ENCODE measurements at places on chromosomes 4 and X. TPM values are rescaled to one million over a fixed set of nuclear protein-coding genes. Genes with fewer than 3 reads are reported as not detected.

GRCh38 chr4:143397335-143397734 lies 60.7 kb downstream of the GAB1 start:
- no peaks in the 10 kb centered on the region for H3K4me1 ChIP-seq
- no peak for DNase-seq
- no peak overlapping the region for H3K4me3 ChIP-seq
- H3K27ac ChIP-seq: no peak overlapping the region

- peaks cover 54% of the 10 kb centered on the region for H3K36me3 ChIP-seq
- H3K27me3 ChIP-seq: no peaks in the 10 kb centered on the region
- peak; percentile 7 for DNase-seq
- peaks cover 9% of the 10 kb centered on the region for H3K4me1 ChIP-seq
- H3K4me3 ChIP-seq: no peak overlapping the region
These were observed 186.9 kb downstream of the LRBA start for GRCh38 chr4:150828159-150828558.

- DNase-seq: no peak
- no peak overlapping the region for H3K4me3 ChIP-seq
- peaks cover 10% of the 10 kb centered on the region for H3K4me1 ChIP-seq
- peaks cover 4% of the 10 kb centered on the region for H3K36me3 ChIP-seq
These were observed 4.0 kb upstream of the HSPA4L start for GRCh38 chr4:127778102-127778501.

- H3K4me3 ChIP-seq: no peak overlapping the region
- no peak overlapping the region for H3K27ac ChIP-seq
- no peaks in the 10 kb centered on the region for H3K4me1 ChIP-seq
- H3K36me3 ChIP-seq: no peaks in the 10 kb centered on the region
These were observed 276.5 kb upstream of the AGTR2 start for GRCh38 chrX:115894087-115894486.

DNA sequence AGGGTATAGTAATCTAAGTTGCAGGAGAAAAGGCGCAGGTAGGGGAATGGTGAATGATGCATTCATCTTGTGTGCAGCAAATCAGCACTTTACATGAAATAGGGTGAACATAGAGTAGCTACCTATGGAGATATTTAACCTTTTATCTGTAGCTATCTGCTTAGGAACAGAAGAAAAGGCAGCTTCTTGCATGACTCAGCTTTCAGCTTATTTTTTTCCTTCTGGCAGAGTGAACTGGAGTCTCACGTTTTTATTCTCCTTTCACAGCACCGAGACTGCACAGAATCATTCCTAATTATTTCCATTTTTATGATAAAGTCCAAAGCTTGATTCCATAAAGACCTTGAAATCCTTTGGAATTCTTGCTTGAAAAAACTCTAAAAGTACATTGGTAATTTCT lies 4.8 kb upstream of the SCOC start:
- no peaks in the 10 kb centered on the region for H3K27me3 ChIP-seq
- no peaks in the 10 kb centered on the region for H3K36me3 ChIP-seq
- DNase-seq: no peak
- no peaks in the 10 kb centered on the region for H3K4me1 ChIP-seq
- no peak overlapping the region for H3K4me3 ChIP-seq

DNA sequence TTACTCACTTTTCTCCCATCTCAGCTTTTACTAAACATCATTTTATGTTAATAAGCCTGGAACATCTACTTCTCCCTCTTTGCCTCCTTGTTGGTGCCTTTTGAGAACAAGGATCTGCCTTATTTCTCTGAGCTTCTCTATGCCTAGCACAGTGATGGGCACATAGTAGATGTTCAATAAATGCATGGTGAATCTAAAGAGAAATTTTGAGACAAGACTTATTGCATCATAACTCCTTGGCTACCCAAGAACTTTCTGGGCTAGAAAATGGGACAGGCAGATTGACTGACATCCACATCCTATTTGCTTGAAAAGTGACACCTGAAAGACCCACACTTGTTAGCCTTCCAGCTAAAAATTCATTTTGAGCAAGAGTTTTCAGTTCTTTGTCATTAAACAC lies 87.2 kb upstream of the TFDP3 start:
- H3K4me1 ChIP-seq: no peaks in the 10 kb centered on the region
- no peak overlapping the region for H3K27ac ChIP-seq

Gene ADH1B
- total RNA-seq: not detected

Gene SPANXC
- total RNA-seq: not detected

- no peaks in the 10 kb centered on the region for H3K36me3 ChIP-seq
- H3K4me3 ChIP-seq: no peak overlapping the region
- DNase-seq: no peak
- peaks cover 7% of the 10 kb centered on the region for H3K4me1 ChIP-seq
These were observed 1820.1 kb upstream of the TENM3 start for GRCh38 chr4:180422989-180423711.

DNA sequence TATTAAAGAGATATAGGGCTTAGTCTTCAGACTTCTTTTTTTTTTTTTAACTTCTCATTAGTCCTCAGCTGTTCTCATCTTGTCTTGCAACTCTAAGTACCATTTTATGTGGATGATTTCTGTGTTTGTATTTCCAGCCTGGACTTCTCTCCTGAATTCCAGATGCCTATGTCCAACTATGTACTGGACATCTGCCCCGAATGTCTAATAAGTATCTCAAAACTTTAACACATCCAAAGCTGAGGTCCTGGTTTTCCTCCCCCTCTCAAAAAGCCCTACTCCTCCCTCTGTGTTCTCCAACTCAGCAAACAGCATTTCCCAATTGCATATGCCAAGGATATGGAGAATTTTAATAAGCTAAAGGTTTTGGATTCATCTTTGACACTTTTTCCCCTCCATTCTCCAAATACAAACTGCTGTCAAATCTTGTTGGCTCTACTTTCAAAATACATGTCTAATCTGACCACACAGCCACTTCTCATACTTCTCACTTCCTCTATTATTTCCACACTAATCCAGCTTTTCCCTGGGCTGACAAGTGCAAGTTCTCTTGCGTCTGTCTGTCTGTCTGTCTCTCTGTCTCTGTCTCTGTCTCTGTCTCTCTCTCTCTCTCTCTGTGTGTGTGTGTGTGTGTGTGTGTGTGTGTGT lies 79.8 kb downstream of the CLCN5 start:
- H3K27me3 ChIP-seq: no peaks in the 10 kb centered on the region
- no peak overlapping the region for H3K4me3 ChIP-seq
- no peak overlapping the region for H3K27ac ChIP-seq
- H3K36me3 ChIP-seq: no peaks in the 10 kb centered on the region
- H3K4me1 ChIP-seq: no peaks in the 10 kb centered on the region

Gene NHSL2
- total RNA-seq: 0.10 TPM

Gene ENPP6
- total RNA-seq: 0.45 TPM

GRCh38 chr4:103375278-103375677 lies 177.1 kb upstream of the CENPE start:
- H3K27ac ChIP-seq: no peak overlapping the region
- no peaks in the 10 kb centered on the region for H3K27me3 ChIP-seq
- H3K4me3 ChIP-seq: no peak overlapping the region
- no peak for DNase-seq

DNA sequence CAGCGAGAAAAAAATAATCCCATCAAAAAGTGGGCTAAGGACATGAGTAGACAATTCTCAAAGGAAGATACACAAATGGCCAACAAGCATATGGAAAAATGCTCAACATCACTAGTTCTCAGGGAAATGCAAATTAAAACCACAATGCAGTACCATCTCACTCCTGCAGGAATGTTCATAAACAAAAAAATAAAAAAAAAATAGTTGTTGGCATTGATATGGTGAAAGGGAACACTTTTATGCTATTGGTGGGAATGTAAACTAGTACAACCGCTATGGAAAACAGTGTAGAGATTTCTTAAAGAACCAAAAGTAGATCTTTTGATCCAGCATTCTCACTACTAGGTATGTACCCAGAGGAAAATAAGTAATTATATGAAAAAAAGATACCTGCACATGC lies 508.3 kb upstream of the MAGEB2 start:
- no peak for DNase-seq
- H3K4me3 ChIP-seq: no peak overlapping the region
- H3K27me3 ChIP-seq: no peaks in the 10 kb centered on the region
- no peaks in the 10 kb centered on the region for H3K4me1 ChIP-seq
- no peak overlapping the region for H3K27ac ChIP-seq

DNA sequence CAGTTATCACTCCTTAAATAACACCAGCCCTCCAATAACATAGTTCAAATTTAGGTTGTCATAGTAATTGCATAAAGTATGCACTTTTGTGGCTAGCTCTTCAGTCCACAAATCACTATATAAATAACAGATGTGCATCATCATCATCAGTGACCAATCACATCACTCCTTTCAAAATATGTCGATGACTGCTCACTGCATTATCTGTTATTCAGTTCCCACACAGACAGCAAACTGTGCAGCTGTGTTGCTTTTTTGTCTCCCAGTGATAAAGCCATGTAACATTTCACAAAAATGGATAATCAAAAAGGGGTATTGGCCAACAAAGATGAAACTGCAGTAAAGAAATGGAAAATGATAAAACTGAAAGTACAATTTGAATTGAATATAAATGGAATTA lies 205.4 kb downstream of the DCLK2 start:
- H3K27ac ChIP-seq: no peak overlapping the region
- no peak overlapping the region for H3K4me3 ChIP-seq
- no peaks in the 10 kb centered on the region for H3K27me3 ChIP-seq

GRCh38 chr4:163736876-163737275 lies 242.4 kb downstream of the TMA16 start:
- H3K4me3 ChIP-seq: no peak overlapping the region
- H3K27me3 ChIP-seq: no peaks in the 10 kb centered on the region
- H3K36me3 ChIP-seq: no peaks in the 10 kb centered on the region
- H3K4me1 ChIP-seq: no peaks in the 10 kb centered on the region
- no peak overlapping the region for H3K27ac ChIP-seq

Gene AMOT
- total RNA-seq: 2.3 TPM

All from activated naive CD8-positive, alpha-beta T cell treated with anti-CD3 and anti-CD28 coated beads for 36 hours (primary cell).